ENCODE measurements at places on chromosomes 7 and 10.

DNA sequence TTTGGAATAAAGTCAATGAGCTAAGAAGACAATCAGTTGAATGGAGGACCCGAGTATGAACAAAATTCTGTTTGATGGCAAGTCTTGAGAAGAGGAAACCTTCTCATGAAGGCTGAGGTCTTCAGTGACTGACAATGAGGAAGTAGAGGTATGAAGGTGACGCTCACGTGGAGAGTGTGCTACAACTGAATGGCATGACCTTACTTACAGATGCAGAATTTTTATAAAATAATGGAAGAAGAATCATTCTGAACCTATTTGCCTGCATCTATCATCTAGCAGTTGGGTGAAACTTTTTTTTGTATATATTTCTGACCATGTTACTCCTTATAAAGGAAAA is 19.4 kb upstream of the SP4 start:
- no peak for DNase-seq

DNA sequence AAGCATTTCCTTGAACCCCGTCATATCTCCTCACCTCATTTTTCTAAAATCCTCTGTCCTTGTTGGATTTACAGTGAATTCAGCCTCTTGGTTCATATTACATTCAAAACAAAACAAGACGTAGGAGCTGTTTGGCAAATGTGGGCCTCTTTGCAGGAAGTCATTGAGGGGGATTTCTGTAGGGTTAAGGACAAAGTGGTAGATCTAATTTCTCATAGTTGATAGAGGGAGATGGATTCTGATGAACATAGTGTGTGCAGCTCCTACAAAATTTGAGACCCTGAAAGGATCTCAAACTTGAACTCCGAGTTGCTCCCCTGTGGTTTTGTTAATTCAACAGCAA is 682 bp downstream of the TBXAS1 start:
- no peak for DNase-seq

- peak; percentile 83 for DNase-seq
Observed at GRCh38 chr10:95374597-95375209, 83.9 kb upstream of the PDLIM1 start.

DNA sequence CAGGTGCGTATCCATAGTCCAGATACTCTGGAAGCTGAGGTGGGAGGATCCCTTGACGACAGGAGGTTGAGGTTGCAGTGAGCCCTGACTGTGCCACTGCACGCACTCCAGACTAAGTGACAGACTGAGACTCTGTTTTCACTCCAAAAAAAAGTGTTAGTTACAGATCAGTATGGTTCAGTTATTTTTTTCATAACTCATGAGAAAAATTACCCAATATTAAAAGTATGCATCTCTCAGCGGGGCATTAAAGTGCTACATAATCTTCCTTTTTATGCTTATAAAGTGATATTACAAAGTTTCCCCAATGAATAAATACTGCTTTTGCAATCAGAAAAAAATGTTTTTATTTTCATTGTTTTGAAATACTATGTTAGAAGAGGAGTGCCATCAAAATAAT is 147.9 kb downstream of the ZNF438 start:
- no peak for DNase-seq

DNA sequence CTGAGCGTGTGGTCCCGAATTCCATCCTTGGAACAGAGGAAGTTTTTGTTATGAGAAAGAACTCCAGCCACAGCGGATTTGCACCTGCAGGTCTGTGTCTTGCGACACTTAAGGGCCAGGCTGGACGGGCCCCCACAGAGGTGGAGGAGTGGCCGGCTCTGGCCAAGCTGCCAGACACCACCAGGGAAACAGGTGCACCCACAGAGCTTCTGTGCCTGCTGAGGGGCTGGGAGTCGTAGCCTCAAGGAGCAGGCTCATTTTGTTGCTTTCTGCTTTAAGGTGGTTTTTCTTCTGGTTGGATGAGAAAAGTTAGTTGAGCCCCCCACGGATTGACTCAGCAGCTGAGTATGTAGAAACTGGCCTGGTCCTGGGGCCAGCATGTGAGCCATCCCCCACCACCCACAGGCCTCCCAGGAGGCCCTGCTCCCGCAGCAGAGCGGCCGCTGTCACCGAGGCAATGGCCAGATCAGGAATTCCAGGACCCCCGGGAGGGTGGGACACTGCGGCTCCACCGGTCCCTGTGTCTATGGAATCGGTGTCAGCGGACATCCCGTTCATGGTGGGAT is 41.9 kb downstream of the NKX6-2 start:
- no peak for DNase-seq

DNA sequence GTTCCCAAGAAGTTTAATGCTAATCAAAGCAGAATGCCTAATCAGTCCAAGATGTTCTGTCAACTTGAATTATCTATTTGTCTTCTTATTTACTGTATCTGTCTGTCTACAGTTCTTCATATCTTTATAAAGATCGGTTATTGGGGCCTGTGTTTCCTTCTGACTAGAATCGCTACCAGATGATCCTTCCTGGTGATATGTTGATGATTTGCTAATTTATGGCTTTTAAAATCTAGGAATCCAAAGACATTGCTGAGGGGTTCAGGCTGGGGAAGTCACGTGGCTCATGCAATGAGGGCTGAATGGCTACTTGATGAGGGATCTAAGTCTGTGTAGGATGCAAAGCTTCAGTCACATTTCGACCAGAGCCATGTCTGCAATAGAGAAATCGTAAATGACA is 536.3 kb downstream of the KCNMA1 start:
- no peak for DNase-seq
